ENCODE measurements at places on chromosomes 12 and 14.
A peak's percentile ranks its signal among the peaks of the same experiment; 100 is the strongest.

DNA sequence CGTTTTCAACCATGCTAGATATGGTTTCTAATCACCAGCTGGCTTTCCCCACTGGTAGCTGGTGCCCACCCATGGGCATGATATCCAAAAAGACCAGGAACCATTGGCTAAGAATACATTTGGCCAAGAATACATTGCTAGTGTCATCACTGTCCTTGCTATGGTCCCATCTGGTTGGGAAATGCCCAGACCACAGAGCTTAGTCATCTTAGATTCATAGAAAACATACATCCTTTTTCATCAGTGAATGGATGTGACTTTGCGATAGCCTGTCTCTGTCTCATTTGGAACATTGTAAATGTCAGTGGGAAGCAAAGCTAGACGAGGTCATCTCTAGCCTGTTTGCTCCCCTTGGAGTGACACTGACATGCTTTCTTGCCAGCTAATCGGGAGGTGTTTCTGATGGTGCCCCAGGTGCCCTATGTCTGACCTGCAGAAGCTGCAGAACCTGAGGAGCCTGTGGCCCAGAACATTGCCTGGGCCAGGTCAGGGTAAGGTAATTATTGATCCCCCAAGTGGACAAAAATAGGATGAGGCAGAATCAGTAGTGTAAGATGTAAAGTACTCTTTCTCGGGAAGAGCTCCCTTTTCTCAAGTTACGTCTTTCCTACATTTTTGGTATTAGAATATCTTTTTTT is 194.8 kb downstream of the SLC41A2 start:
- DNase-seq: no peak

DNA sequence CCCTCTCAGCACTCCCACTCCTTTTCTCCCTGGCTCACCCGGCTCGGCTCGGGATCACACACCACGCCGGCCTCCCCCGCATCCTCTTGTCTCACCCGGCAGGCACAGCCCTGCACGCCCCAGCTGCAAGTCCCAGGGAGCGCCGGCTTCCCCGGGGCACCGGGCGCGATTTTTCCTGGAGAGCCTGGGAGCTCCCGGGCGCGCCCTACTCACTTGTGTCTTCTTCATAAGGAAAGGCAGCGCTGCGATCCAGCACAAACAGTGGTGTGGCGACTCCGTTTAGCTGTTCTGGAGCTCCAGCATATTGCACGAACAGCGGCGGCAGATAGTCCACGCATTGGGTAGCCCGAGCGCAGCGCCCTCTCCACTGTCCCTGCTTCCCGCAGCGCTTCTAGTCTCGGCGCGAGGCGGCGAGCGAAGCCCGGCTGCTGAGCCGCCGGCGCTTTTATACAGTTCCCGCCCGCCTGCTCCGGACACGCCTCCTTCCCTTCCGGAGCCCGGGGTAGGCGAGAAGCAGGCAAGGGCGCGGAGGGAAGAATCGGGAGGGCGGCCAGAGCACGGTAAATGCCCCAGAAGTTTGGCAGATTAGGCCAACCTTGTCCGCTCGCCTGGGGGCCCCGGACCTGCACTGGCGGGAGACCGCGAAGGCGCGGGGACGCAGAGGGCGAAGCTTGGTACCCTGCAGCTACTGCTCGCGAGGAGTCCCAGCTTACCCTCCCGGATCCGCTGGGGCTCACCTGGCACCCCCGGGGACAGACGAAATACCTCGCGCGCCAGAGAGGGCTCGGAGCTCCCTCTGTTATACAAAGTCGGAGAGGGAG is at the start of gene KITLG:
Gene KITLG, minus strand, starts transcription at position 421 of the 821 bp plus-strand sequence. Its CDS starts 193 bp downstream, at position 228.
- peak; percentile 33 for DNase-seq

GRCh38 chr12:116054280-116054679 is 223.2 kb downstream of the MED13L start:
- no peak for DNase-seq

- DNase-seq: no peak
These were observed 164.7 kb upstream of the CCND2 start for GRCh38 chr12:4108803-4109345.

DNA sequence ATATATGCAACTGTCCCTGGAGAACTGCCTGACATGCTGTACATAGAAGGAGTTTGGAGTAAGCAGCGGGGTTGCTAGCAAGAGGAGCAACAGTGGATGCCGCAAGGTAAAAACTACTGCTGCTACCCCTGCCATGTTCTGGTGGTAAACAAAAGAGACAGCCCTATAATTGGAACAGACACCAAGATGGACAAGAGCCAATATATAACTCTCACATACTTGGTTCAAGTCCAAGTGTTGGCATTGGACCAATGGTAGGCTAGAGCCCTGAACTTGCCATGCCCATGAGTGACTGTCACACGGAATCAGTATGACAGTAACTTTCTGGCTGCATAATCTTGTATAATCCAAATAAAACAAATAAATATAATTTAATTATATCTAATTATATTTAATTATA is 13.7 kb downstream of the ATXN7L3B start:
- no peak for DNase-seq

- DNase-seq: no peak
These were observed 188.9 kb downstream of the ETV6 start for GRCh38 chr12:11838403-11838802.

DNA sequence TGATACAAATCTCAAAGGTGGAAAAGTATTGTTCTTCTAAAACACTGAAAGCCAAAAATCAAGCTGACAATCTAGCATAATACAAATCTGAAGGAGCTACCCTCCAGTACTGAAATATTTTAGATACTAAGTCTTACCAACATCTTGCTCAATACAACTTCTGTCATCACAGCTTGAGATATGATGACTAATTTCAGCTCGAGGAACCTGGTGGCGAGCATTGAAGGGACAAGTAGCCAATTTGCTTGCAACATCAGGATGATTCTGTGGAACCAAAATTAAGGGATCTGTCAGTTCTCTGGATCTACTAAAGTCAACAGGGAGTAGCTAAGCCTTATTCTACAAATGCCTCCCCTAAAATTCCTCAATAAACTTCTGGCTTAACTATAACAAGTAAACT is 10.4 kb downstream of the GTSF1 start:
- no peak for DNase-seq

DNA sequence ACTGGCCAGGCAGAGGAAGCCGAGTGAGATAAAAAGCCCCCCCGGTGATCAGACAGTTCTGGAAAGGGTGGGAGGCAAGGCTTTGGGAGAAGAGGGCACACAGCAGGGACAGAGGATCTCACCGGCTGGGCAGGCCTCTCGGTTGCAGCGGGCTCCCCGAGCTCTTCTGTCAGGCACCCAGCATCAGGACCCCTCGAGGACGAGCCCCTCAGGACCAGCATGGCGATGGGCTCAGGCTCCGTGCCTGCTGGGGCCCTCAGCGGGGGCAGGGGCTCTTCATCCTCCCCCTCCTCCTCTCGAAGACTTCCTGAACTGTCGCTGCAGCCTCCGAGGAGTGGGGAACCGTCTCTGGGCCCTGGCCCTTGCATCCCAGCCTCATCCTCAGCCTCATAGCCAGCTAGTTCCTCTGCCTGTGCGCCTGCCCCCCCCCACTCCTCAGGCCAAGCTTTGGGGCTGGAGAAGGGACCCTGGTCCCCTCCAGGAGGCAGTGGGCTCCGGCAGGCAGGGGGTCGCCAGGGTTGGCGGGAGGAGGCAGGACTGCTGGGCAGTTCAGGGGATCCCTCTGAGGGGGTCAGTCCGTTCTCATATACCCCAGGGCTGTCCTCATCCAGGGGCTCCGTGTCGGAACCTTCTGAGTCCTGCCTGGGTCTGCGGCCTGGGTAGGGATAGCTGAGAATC is 3.4 kb upstream of the AP1G2 start:
- no peak for DNase-seq

DNA sequence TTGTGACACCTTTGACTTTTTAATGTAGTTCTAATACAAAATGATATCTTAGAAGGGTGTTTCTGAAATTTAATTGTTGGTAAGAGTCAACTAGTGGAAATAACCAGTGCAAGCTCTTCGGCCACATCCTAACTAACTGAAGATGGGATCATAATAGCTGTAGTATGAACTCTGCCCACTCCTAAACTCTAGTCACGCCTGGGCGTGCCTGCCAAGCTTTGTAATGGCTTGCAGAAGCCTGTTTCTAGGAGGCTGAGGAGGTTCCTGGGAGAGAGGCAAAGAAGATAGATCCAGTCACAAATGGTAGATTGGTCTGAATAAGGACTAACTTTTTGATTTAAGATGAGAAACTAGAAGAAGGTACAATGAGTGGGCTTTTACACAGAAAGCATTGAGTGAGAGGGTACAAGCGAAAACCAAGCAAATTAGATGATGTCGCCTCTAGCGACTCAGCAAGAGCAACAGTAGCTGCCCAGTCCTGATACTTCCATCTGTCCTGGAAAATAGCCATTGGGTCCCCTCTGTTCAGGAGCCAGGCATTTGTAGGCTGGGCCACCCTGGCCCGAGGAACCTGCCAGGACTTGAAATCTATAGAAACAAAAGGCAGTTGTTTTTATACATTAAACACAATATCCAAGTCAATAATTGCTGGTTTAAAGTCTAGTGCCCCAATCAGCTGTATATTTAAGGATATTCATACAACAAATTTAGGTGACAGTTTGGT is 148.8 kb downstream of the SLC38A4 start:
- no peak for DNase-seq

- no peak for DNase-seq
These were observed 8.7 kb downstream of the ASPG start for GRCh38 chr14:104094056-104094708.

- DNase-seq: no peak
These were observed 188.7 kb downstream of the KITLG start for GRCh38 chr12:88391556-88391955.

DNA sequence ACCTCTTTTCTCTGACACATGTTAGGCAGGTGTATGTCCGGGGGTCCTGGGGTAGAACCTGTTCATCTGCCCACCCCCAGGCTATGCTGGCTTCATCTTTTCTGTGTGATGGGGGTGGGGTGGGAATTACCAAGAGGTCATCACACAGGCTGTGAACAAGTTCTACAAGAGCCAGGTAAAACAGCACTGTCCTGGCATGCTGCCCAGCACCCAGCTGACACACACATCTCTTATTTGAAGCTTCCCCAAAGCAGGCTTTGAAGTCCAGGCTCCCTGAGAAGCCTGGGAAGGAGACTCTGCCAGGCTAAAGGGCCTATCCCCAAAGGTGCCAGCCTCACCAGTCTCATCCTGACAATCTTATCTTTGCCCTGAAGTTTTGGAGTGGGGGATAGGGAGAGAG is 141.1 kb downstream of the ALG10 start:
- no peak for DNase-seq

DNA sequence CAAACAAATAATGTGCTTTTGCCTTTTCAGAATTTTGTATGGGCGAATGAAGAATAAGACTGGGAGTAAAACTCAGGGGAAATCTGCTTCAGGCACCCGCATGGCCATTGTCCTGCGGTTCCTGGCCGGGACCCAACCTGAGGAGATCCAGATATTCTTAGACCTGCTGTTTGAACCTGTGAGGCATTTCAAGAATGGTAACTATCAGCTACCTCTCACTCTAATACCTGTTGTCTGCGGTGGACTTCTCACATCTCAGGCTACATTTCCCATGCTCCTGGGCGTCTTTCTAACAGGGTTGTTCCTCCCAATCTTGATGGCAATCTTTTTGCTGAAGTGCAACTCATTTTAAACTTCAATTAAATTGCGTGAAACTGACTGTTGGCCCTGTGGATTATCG is 47.1 kb downstream of the UTP20 start:
- no peak for DNase-seq

DNA sequence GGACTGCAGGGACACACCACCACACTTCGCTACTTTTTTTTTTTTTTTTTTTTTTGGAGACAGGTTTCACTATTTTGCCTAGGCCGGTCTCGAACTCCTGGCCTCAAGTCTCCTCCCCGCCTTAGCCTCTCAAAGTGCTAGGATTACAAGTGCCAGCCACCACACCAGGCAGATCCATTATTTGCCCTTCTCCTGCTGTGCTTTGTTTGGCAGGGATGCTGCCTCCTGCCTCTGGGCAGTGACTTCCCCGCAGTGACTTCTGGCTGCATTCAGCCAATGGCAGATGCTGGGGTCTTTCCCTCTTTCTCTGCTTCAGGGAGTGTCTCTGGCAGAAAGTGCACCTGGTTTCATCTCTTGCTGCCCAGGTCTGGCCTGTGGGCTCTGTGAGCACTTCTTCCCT is 6.7 kb upstream of the MORN3 start:
- DNase-seq: no peak

DNA sequence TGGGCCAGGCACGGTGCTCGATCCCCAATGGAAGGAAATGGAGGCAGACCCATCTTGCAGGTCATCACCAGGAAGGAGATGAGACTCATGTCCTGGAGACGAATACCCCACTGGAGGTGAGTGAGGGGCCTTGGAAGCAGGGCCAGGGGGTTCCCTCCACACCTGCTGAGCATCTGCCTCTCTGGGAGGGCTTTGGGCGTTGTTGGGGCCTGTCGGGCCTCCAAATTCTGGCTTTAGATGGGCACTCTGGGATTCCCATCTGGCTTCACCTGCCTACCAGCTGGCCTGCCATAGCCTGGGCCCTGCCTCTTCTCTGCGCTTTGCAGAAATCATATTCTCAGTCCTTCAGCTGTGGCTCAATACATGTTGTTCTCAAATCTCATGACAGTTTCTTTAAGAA is 13.9 kb downstream of the RTL1 start:
- DNase-seq: no peak

DNA sequence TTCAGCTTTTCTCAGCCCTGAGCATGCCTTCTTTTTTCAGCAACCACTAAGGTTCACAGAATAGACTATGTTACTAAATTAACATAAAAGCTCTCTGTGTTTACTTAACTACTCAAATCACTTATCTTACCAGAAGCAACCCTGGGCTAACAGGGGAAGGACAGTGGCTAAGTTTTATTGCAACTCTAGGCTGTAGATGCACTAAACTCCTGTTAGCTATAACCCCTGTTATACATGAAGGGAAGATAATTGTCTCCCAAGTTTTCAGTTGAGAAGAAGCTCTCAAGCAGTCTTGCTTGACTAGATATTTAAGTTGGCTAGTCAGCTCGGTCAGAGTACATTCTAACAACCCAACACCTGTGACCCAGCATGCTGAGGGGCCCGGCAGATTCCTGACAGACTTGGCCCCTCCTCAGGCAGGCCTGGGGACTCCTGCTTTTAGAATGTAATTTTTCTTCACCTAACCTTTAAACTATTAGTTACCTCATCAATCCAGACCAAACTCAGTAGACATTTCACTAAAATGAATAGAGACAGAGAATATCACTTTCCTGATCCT is 464.5 kb downstream of the EGLN3 start:
- DNase-seq: no peak

DNA sequence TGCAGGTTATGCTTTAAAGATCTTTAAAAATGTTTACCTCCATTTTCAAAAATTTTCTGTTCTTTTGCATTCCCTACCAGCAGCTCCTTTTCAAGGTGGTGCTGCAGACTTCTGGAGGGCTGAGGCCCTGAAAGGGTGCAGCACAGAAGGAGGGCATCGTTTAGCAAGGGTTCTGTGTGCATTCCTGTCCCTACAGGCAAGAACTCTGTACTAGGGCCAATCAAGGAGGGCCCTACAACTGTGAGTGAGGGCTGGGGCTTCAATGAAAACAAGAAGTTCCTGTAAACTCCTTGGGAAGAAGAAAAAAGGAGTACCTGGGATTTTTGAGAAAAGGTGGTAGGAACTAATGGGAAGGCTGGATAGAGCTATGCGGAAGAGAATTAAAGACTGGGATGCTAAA is 50.7 kb upstream of the CSRP2 start:
- DNase-seq: no peak

All from activated T-cell treated with anti-CD3 and anti-CD28 coated beads for 48 hours (primary cell).